NCI-H1092 (cell line): ENCODE measurements at places on chromosomes 5 and 9.
A peak's percentile ranks its signal among the peaks of the same experiment; 100 is the strongest.

DNA sequence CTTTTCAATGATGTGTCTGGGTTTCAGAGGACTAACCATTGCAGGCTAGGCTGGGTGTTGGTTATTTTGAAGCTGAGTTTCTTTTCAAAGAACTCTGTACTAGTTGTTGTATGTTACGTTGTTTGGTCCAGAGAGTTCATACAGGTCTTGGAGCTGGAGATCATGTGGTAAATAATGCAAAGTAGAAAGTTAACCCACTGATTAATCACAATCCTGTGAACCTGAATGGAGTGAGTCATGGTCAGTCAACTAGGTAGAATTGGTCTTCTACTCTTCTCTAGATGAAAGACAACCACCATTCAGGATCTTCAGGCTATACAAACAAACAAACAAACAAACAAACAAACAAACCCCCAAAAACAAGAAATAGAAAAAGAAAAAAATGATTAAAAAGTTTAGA is 388.9 kb upstream of the ACTBL2 start:
- DNase-seq, result no peak

DNA sequence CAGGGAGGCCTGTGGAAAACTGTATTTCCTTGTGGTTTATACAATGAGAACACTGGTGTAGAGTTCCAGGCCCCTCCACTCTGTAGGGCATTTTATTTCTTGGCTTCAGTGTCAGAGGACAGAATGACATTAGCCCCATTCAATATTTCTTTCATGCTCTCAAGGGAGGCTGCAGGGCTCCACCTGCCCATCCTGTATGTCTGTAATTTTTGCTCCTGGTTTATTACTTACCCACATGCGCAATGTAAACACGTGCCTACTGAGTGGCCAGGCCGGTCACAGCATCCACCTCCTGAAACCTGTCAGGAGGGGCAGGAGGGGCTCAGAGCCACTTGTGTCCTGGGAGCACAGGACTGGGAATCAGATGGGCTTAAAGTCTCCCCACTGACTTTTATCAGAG is 82.4 kb downstream of the GADD45G start:
- peak; percentile 65 for DNase-seq

GRCh38 chr5:178468196-178468685 is 122.0 kb downstream of the COL23A1 start:
- no peak for DNase-seq

DNA sequence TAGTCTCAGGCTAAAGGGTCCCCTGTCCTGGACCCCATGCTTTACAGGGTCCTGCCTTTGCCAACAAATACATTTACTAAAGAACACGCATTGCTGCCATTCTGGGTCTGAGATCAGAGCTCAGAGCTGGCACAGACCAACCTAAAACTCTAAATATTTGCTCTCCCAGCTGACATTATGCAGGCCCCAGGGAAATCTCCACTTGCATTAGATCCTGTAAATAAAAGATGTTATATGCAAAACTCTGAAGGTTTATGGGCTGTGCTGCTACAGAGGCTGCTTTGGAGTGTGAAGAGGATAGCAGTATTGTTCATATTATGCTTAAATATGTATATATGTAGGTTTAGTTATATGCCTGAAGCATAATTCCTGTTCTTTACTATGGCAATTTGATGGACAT is 35.9 kb upstream of the RANBP3L start:
- DNase-seq, result no peak

- DNase-seq, result no peak
Observed at GRCh38 chr5:156497804-156498208, 170.8 kb downstream of the SGCD start.

GRCh38 chr5:115179394-115180164 is 9.9 kb upstream of the TRIM36 start:
- no peak for DNase-seq

GRCh38 chr9:93258818-93259489 is 75.0 kb downstream of the WNK2 start:
- no peak for DNase-seq
